ENCODE measurements at places on chromosomes 4 and X.

DNA sequence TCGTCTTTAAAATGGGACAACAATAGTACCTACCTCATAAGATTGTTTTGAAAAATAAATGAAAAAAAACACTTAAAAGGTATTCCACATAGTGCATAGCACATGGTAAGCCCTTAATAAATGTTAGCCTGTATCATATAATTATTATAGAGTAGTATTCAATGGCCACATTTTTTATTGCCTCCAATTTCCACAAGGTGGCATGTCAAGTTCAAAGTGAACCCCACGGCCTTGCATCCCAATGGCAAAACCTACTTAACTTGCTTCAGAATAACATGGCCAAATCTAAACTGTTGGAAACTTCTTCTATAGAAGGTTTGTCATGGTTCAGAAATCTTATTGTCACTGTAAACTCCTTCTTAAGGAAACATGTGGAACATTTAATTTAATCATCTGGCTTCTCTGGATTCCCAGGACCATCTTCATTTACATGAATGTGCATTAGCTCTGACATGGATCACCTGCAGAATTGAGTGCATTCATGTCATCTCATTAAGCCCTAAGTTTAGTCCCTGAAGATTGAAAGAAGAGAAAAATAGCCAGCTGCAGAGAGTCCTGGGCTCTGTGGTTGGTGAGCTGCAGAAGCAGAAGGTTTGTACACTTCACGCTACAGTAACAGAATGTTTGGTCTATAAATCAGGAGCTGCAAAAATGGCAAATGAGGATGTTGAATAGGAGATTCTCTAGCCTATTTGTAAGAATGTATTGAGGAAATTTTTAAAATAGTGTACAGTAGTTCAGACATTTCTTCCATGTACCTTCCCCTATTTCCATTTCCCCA is 61.0 kb downstream of the ANXA3 start:
- DNase-seq = no peak

GRCh38 chrX:46386511-46386910 is 158.7 kb downstream of the ZNF674 start:
- no peak for DNase-seq

DNA sequence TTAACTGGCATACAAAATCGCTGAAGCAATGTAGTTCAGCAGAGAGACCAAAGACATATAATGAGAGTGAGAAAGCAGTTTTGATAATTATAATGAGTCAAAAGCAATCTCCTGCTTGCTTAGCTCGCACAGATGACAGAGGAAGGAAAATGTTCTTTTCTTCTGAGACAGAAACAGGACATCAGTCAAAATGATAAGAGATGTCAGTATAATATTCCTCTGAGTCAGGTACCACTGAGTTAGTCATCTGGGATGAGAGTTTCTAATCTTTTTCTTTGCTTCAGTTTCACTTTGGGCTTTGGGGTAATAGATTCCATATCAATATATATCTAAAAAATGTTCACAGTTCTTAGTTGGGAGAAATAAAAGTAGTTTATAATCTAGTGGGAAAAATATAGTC is 387.2 kb downstream of the PCDH7 start:
- no peak for DNase-seq

DNA sequence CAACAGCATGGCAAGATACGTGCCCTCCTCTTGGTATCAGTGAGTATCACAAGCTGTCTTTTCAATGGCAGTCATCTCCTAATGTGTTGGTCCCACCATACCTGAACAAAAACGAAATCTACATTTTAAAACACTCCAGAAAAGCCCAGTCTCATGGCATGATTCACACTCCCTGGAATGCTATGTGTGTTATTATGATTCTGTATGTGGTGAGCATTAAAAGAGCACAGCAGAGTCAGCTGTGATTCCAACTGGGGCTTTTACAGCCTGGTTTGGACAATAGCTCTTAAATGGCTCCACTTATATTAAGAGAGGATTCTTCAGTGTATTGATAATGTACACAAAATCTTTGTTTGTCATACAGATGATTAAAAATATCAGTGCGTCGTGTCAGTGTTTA is 274.1 kb upstream of the GK2 start:
- no peak for DNase-seq

DNA sequence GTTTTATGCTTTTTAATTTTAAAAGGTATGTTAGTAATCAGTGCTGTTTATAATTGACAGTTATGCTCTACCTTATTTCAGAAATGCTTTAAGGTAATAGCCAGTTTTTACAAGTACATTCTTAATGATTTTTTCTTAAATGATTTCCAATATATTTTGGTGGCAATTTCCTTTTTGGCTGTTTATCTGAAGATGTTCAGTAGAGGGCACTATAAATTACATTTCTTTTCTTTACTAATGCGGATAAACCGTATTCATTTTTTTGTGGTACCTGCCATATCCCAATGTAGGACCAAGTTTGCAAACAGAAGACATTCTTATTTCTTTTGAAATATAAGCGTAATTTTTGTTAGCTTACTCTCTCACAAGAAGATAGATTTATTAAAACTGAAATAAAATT is 65.4 kb downstream of the CCKAR start:
- no peak for DNase-seq

DNA sequence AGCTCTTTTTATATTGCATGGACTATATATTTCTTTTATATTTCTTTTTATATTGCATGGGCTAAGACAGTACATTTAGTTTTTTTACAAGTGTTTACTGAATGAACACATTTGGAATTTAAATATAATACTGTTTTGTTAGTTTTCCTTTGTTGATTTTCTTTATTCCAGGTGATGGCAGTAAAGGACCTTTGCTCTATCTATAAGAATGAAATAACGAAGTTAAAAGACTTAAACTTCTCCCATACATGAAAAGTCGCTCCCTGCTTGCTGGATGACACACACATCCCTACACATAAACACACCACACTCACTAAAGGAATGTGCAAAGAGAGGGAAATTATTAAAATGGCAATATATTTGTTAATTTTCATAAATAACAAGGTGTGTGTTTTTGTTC is 102.5 kb upstream of the ANXA10 start:
- no peak for DNase-seq

DNA sequence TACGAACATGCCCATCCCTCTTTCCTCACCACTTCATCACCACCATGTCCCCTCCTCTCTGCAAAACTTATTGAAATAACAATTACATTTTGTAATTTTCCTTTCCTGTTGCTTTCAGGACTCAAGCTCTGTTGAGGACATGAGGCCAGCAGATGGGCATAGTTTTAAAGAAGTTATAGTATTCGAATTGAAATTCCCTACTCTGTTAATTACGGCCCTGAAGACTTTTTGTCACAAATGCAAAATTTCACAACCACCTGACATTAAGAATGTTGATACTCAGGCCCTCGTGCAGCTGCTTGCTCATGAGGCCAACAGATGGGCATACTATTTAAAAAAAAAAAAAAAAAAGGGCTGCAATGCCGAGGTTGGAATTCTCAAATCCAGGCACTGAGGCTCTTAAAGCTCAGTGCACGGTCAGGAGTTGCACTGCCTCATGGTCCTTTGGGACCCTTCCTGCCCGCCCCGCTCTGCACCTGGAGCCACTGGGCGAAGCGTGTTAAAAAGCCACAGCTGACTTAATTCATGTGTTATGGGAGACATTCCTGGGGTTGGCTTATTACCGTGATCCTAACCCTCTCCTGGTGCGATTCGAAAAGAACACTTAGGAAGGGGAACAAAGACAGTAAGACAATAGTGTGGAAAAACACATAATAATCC is 34.2 kb upstream of the FAT1 start:
- no peak for DNase-seq

- no peak for DNase-seq
Observed at GRCh38 chr4:53713767-53714166, 122.5 kb upstream of the LNX1 start.

GRCh38 chr4:137707626-137708025 is 175.3 kb upstream of the PCDH18 start:
- DNase-seq = no peak

DNA sequence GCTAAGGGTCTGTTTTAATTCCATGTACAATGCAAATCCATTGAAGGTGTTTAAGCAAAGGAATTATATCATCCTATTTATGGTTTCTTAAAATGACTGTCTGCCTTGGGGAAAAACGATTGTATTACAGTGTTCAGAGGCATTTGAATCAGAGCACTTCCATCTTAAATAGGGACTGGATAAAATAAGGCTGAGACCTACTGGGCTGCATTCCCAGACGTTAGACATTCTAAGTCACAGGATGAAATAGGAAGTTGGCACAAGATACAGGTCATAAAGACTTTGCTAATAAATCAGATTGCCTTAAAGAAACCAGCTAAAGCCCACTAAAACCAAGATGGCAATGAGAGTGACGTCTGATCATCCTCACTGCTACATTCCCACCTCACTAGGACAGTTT is 1167.2 kb upstream of the PABPC4L start:
- DNase-seq = no peak

GRCh38 chr4:9999956-10000561 is 21.2 kb downstream of the SLC2A9 start:
- no peak for DNase-seq

DNA sequence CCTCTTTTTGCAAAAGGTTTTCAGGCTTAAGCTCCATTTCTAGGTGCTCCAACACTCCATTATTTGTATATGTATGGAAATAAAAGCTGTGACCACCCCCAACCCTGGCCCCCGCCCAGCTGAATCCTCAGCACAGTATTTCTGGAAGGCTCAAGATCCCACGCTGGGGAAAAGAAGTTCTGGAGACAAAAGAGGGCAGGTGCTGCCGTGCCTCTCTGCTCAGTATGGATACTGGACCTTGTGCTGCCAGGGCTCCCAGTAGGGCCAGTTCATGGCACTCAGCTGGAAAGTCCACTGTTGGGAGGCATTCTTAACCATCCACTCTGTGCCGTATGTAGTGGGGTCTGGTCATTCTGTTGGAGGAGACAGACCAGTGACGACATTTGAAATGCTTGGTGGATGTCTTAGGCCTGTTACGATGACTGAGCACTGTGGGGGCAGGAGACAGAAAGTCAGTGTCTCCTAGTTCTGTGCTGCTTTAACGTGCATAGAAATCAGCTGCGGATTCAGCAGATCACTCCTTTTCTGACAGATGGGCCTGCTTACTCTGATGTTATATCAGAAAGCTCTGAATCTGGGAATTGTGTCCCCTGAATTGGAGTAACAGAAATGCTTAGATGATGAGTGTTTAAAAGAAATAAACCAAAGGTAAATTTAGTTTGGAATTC is 48.4 kb upstream of the MSANTD1 start:
- no peak for DNase-seq

GRCh38 chr4:76708971-76709771 is 188.8 kb downstream of the SOWAHB start:
- no peak for DNase-seq

DNA sequence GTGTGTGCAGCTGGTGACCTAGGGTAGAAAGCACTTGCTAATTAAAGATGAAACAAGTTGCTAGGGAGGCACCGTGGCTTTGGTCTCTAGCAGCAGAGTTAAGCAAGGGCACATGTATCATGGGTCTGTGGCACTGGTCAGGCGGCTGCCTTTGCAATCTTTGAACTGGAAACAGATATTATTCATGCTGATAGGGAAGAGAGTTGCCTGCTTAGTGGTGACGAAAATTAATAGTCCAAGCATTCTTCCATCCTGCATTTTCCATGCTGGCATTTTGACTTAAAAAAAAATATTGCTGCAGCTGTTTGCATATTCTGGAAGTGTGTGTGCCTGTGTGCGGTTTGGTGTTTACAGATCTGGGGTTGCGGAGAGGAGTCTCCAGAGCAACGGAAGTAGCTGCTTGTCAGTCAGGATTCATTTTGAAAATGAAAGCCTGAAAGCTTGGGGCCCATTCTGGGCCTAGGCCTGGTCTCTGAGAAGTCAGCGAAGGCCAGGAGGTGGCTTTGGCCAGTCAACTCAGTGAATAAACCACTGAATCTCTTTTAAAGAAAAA is 2.3 kb upstream of the SOWAHD start:
- DNase-seq = no peak

GRCh38 chr4:78667764-78668163 is 108.4 kb upstream of the BMP2K start:
- no peak for DNase-seq

- DNase-seq = no peak
Observed at GRCh38 chrX:55451141-55451540, 786 bp upstream of the MAGEH1 start.

DNA sequence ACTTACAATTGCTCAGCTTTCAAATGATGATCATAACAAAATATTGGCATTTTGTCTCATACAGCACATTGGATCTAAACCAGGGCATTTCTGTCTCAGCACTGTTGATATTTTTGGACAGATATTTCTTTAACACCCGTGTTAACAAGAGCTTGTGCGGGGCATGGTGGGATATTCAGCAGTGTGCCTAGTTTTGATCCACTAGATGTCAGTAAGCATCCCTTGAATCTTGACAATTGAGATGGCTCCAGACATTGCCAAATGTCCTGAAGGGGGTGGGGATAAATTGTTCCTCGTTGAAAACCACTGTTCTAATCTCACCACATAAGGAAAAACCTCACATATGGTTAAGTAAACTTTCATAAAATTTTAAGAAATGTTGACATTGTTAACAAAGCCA is 806.3 kb downstream of the STIM2 start:
- no peak for DNase-seq

- DNase-seq = no peak
Observed at GRCh38 chrX:152901816-152902501, 4.1 kb downstream of the ZNF185 start.

DNA sequence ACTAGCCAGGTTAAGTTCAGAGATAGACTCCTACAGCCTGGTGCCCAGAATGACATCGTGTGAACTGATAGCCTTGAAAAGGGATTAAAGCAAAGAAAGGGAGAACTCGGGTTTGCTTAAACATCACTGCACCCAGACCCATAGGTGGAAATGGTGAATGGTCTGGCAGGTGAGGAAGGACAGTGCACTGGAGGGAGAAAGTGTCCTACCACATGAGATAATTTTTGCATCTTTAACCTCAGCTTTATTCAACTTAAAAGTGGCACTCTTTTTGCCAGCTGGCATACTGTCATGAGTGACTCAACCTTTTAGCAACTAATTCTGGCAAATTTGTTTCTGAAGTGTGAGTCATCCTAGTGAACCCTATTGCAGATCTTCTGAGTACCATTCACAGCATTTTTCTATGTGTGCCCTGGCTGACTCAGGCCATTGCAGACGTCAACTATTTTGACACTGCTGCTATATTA is 53.0 kb upstream of the DAPP1 start:
- DNase-seq = no peak

DNA sequence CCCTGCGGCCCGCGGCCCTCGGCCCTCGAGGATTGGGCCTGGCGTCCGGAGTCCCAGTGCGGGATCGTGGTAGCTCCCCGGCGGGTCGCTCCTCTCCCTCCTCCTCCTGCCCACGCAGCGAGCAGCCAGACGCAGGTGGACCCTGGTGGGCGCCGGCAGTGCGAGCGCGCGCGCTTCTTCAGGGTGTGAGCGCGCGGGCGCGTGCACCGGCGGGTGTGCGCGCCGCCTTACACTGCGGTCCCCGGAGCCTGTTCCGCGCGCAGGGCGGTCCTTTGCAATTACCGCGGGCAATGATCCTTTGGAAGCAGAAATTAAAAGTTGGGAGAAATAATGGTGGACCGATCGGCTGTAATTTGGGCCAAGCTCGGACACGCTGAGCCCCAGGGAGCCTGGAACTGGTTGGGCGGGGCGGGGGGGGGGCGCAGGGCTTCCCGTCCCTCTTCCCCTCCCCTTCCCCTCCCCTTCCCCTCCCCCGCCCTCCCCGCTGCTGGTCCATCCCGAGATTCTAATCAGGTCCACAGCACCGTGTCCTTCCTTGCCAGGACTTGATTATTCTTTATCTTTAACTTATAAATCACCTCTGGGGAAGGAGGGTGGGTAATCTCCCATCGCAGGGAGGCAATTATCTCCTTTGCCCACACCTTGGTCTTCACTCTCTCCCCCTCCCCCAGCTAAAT is 1.6 kb upstream of the NKX1-1 start:
- no peak for DNase-seq
